ENCODE measurements at places on chromosomes 4 and X. TPM values are rescaled to one million over a fixed set of nuclear protein-coding genes. Genes with fewer than 3 reads are reported as not detected.

PNMA5 gene
- total RNA-seq, result not detected

HMX1 gene
- total RNA-seq, result 0.10 TPM

EVC2 gene
- 1.8 TPM for total RNA-seq

F8A3 gene
- 1.0 TPM for total RNA-seq

UCP1 gene
- 0.14 TPM for total RNA-seq

EVC gene
- 8.0 TPM for total RNA-seq

LUZP4 gene
- total RNA-seq, result not detected

RBMX2 gene
- total RNA-seq, result 27.1 TPM

Data from A549 treated with AZD2906 at 1 μM for 4 hours (cell line).